H7 (cell line): ENCODE measurements at places on chromosomes 2 and 18.
A peak's percentile ranks its signal among the peaks of the same experiment; 100 is the strongest.

GRCh38 chr2:133324150-133324561 lies 244.1 kb downstream of the NCKAP5 start:
- DNase-seq = no peak

- DNase-seq = no peak
These were observed 42.5 kb upstream of the CYRIA start for GRCh38 chr2:16708173-16708572.

GRCh38 chr2:232493701-232494474 lies 6.3 kb upstream of the ECEL1 start:
- peak; percentile 58 for DNase-seq

DNA sequence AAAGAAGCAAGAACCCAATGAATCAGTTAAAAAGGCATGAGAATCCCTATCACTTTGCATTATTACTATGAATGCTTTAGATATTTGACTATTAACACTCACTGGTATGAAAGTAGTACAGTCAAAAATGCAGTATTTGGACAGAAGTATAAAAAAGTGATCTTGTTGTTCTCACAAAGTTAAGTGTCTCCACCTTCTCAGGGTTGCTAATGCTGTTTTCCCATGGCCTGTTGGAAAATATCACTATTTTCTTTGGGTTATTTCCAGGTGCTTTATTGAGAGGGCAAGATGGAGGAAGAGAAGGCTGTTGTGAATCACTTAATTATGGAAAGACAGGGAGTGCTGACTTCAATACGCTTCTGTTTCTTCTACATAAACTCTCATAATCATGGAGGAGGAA lies 13.6 kb upstream of the CREB1 start:
- no peak for DNase-seq
